DMS153 (cell line): ENCODE measurements at places on chromosomes 1 and 21.
A peak's percentile ranks its signal among the peaks of the same experiment; 100 is the strongest.

GRCh38 chr1:70195342-70195741 is 10.0 kb downstream of the LRRC40 start:
- DNase-seq = no peak

DNA sequence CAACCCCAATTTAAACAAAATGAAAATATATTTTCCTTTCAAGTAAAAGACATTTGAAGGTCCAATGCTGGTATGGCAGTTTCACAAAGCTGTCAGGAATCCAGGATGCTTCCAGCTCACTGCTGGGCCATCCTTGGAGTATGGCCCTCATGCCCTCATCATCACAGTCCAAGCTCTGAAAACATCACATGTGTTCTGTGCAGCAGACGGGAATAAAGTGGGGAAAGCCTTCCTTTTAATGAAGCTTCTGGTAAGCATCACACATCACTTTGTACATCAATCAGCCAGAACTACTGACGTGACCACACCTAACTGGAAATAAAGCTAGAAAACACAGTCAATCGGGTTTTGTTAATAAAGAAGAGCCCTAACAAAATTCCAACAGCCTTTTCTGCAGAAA is 22.7 kb downstream of the CDC42BPA start:
- DNase-seq = no peak

- DNase-seq = peak; percentile 40
Observed at GRCh38 chr1:165564561-165564960, 20.8 kb downstream of the LRRC52 start.

GRCh38 chr1:3664700-3665375 is 12.5 kb downstream of the TP73 start:
- no peak for DNase-seq

- peak; percentile 77 for DNase-seq
Observed at GRCh38 chr1:36285443-36286101, 20.6 kb upstream of the SH3D21 start.

- DNase-seq = no peak
Observed at GRCh38 chr1:202505356-202505755, 156.9 kb downstream of the PPP1R12B start.

- no peak for DNase-seq
Observed at GRCh38 chr1:37239225-37239740, 205.0 kb upstream of the GRIK3 start.

- no peak for DNase-seq
Observed at GRCh38 chr21:43764576-43765495, 11.3 kb downstream of the CSTB start.

GRCh38 chr1:41728403-41729202 is 190.1 kb downstream of the HIVEP3 start:
- DNase-seq = no peak

- DNase-seq = no peak
Observed at GRCh38 chr1:239912471-239912870, 179.2 kb upstream of the FMN2 start.

- no peak for DNase-seq
Observed at GRCh38 chr1:189941922-189942321, 535.7 kb downstream of the BRINP3 start.

DNA sequence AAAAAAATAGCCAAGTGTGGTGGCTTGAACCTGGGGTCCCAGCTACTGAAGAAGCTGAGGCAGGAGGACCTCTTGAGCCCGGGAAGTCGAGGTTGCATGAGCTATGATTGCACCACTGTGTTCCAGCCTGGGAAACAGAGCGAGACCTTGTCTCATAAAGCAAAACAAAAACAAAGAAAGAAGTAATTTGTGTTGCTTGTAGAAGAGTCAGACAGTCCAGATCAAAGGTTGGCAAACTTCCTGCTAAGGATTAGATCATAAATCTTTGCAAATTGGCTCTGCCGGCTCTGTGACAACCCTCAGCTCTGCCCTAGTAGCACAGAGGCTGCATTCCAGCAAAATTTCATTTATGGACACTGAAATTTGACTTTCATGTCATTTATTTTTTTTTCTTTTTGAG is 19.0 kb upstream of the MFN2 start:
- DNase-seq = no peak

GRCh38 chr1:217024911-217025310 is 301.7 kb upstream of the ESRRG start:
- no peak for DNase-seq

- no peak for DNase-seq
Observed at GRCh38 chr1:210347112-210347511, 18.4 kb downstream of the HHAT start.

DNA sequence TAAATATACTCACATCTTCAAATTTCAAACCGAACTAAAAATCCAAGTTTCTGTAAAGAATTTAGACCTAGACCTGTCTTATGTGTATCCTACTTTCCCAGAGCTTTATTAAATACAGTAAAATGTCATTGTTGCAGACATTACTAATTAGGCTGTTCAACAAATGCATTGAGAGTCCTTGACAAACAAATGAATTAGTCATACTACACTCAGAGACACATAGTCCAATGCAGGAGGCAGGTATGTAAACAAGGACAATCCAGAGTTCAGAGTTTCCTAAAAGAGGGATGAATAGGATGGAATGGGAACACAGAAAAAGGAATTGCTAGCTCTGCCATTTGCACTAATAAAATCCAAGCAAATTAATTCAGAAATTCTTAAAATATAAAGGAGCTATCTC is 1.6 kb upstream of the EGLN1 start:
- peak; percentile 84 for DNase-seq

DNA sequence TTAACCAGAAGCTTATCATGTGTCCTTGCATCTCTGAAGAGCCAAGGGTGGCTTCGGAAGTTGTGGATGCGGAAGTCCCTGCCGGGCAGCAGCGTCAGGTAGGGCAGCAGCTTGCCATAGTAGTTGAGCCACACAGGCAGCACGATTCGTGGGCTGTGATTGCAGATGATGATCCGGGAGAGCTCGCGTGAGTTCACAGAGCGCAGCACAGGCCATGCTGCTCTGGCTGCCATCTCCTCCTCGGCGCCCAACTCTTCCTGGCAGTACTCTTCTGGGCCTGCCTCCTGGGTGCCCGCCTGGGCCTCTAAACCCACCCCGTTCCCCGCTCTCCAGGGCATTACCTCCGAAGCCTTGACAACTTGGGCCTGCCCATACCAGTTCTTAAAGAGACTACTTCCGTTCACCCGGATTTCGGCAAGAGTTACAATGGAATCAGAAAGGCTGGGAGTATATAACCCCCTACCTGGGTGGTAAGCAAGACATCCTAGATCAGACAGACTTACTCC is at the start of gene VHLL:
Gene VHLL, minus strand, starts transcription at position 456 of the 506 bp plus-strand sequence. Its CDS starts 118 bp downstream, at position 338.
- no peak for DNase-seq

DNA sequence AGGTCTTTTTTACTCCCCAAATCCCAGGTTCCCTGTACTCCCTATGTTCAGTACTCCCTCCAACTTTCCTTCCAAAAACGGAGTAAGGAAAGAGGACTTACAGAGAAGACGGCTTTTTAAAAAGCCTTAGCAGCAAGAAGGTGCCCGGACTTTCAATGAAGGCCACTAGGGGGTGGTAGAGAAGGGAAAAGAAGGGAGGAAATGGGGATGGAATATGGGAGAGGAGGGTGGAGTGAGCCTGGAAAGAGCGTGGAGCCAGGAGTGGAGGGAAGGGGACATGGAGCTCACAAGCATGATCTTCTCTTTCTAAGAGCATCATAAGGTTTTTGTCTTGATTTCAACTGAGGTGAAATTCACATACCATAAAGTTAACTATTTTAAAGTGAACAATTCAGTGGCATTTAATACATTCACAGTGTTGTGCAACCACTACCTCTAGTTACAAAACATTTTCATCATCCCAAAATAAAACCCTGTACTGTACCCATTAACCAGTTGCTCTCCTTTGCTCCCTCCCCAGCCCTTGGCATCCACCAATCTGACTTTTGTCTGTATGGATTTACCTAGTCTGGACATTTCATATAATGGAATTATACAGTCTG is 129.9 kb downstream of the ZNF281 start:
- DNase-seq = peak; percentile 42

- DNase-seq = no peak
Observed at GRCh38 chr1:37147906-37148305, 113.6 kb upstream of the GRIK3 start.

DNA sequence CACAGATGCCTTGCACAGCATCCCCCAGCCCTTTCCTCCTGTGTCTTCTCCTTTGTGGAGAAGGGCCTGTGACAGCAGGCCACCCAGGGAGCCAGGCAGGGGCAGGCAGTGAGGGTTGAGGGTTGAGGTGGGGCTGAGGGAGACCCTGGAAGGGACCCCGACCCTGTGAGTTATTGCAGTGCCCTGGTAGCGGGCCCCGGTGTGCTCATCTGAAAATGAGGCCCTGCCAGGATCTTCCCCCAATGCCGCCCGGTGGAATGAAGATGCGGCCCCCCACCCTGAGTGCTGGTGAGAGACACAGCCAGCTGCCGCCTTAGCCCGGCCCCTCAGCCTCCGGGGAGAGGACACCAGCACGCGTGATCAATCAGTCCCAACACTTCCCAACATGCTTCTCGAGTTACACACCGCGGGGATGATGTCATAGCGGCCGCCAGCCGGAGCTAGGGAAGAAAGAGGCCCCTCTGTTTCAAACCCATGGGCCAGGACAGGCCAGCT is 36.2 kb upstream of the ACTRT2 start:
- DNase-seq = no peak

- DNase-seq = no peak
Observed at GRCh38 chr1:174189428-174190062, 30.2 kb downstream of the RABGAP1L start.

DNA sequence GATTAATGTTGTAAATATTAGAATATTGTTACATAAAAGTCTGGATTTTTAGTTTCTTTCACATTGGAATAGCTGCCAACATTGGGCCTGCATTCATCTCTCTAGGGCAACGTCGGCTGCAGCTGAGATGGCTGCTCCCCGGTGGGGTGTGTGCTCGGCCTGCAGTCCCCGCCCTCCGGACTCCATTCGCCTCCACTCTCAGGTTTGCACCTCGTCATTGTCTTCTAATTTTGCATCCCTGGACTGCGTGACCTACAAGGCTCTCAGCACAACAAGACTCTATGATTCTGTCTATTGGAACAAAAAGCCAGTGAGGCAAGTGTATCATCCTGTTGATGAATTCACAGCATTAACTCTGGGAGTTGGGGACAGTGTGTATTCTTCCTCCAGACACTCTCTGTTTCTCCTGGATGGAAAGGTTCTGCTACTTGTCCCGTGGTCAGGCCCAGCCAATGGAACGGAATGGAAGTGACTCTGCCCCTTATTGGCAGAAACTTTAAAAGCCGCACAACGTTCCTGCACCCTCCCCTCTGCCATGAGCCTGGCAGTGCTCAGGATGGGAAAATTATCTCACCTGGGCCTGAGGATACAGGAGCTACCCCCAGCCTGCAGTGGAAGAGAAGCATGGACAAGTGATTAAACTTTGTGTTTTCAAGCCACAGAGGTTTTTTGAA is 105.0 kb upstream of the SAMD11 start:
- no peak for DNase-seq

GRCh38 chr1:121558514-121558913 is 373.7 kb downstream of the SRGAP2C start:
- no peak for DNase-seq

DNA sequence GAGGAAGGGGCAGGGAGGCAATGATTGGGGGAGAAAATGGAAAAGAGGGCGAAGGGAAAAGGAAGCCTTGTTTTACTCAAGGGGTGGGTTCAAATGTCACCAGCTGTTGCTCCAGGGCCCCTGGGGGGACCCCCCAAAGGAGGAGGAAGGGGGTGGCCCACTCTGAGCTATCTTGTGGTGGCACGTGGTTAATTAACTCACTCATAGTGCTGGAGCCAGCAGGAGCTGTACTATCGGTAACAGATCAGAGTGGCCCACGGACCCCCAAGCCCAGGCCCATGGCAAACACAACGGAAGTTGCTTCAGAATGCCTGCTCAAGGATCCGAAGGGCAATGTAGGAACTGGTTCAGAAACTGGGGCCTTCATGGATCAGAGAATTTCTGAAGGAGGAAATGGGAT is 7.2 kb downstream of the TFF2 start:
- DNase-seq = no peak

- no peak for DNase-seq
Observed at GRCh38 chr21:45220071-45220481, 67.6 kb downstream of the POFUT2 start.

GRCh38 chr1:197683895-197684553 is 91.3 kb downstream of the DENND1B start:
- no peak for DNase-seq

DNA sequence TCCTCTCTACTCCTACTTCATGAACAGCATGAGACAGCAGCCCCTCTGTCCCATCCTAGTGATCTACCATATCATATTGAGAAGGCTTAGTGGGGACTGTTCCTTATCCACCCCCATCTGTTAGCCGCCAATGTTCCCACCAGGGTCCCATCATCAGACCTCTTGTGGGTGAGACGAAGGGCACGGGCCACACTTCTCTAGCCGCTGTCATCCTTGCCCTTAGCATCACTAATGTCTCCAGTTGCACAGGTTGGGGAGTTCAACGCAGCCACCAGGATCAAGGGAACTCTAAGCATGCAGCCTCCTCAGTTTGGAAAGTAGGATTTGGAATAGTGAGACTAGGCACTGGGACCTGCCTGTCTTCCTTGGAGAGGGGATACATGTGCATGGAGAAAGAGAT is 20.1 kb downstream of the INKA2 start:
- no peak for DNase-seq

DNA sequence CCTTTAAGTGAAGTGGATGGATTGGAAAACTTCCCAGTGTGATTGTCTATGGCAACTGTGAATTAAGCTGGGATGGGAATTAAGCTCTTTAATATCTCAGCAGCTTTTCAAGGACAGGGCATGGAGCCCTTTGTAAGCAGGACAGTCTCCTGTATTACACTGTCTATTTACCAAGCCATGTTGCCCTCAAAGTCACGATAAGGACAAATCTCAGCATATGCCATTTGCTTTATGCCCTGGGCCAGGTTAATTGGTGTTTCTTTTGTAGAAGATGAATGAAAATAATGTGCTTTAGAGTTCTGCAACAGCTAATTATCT is 17.6 kb downstream of the UTP25 start:
- peak; percentile 94 for DNase-seq

DNA sequence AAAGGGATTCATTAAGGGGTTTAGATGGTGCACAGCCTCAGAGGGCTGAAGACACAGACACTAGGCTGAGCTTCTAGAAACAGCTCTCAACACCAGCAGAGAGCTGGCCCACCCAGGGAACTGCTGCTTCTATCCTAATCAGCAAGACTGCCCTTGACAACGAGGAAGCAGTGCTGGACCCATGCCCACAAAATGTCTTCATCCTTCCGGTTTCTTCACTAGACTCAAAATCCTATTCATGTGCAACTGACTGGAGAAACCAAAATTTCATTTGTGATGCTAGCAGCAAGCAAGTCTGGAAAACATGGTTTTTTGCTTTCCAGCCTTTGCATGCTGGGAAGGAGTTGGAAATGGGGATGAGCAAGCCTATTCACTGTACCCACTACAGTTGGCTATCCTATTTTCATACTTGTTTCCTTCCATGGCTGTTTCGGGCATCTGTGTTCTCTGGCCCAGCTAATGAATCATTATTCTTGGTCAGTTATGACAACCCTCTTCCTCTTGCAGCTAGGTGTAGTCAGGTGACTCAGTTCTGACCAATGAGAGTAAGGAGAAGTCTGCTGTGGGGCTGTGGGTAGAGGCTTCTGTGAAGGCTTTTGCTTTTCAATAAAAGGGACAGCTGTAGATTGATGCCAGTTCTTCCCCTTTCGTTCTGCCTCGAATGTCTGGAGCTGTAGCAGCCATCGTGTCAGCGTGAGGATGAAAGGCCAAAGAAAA is 14.6 kb upstream of the TMEM61 start:
- DNase-seq = peak; percentile 29

- DNase-seq = no peak
Observed at GRCh38 chr1:115283249-115283648, 54.8 kb downstream of the NGF start.
